Upper lobe of left lung (tissue), 6 donors: ENCODE measurements at places on chromosomes 13 and 19.

DNA sequence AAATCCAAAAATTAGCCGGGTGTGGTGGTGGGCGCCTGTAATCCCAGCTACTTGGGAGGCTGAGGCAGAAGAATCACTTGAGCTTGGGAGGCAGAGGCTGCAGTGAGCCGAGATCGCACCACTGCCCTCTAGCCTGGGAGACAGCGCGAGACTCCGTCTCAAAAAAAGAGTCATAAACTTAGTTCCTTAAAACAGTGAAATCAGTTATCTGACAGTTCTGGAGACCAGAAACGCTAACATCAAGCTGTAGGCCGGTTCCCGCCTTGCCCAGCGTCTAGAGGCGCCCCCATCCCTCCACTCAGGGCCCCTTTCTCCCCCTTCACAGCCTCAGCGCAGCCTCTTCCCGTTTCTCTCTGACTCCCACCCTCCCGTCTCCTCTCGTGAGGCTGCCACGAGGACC is 11.9 kb downstream of the ADAT3 start:
- DNase-seq, result no peak

GRCh38 chr13:45821811-45822210 is 29.7 kb downstream of the SIAH3 start:
- no peak for DNase-seq

GRCh38 chr19:14519860-14520407 is 1.7 kb upstream of the DNAJB1 start:
- DNase-seq, result no peak

DNA sequence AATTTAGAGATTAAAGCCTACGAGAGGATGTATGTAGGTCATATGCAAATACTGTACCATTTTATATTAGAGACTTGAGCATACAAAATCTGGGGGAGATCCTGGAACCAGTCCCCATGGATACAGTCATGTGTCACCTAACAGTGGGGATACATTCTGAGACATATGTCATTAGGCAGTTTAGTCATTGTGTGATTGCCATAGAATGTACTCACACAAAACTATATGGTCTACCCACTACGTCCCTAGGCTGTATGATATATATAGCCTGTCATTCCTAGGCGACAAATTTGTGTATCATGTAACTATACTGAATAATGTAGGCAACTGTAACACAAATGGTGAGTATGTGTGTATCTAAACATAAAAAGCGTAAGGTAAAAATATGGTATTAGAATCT is 62.8 kb downstream of the WDFY2 start:
- DNase-seq, result no peak

GRCh38 chr19:52464798-52465470 is 11.6 kb downstream of the ZNF578 start:
- DNase-seq, result no peak

DNA sequence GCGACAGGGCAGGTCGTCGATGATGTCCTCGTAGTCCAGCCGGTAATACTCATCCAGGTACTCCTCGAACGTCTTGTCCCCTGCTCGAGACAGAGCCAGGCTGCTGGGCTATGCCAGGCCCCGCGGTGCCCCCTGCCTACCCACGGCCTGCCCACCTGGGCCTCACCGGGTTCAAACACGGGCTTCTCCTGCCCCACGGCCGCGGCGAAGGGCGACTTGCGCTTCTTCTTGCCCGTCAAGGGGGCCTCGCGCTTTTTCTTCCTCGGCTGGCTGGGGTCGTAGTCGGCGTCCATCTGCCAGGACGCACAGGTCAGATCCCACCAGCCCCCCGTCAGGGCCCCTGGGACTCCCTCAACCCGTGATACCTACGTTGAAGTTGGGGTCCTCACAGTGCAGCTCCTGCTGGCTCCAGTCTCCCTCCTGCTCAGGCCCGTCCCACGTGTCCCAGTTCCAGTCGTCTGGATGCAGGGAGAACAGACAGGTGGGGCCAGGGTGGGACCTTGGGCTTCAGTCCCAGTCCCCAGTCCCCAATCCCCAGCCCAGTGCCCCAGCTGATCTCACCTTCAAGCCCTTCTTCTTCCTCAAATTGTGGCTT is 8.1 kb downstream of the KRI1 start:
- peak; percentile 83 for DNase-seq

- DNase-seq, result peak; percentile 92
Observed at GRCh38 chr13:32426990-32427851, 709 bp downstream of the N4BP2L1 start.

DNA sequence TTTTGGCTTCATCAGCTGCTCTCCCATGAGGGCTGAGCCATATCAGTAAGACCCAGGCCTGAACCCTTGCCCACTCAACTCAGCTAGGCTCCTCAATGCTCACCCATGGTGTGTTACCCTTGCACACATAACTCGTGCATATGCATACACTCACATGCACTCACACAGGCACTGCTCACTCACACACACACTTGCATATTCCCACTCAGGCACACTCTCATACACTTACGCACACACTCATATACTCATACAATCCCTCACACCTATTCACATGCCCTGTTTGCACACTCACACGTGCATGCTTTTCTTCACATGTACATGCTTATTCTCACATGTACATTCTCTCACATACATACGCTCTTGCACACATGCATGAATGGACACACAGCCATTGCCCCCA is 93.8 kb downstream of the SLC7A1 start:
- no peak for DNase-seq

DNA sequence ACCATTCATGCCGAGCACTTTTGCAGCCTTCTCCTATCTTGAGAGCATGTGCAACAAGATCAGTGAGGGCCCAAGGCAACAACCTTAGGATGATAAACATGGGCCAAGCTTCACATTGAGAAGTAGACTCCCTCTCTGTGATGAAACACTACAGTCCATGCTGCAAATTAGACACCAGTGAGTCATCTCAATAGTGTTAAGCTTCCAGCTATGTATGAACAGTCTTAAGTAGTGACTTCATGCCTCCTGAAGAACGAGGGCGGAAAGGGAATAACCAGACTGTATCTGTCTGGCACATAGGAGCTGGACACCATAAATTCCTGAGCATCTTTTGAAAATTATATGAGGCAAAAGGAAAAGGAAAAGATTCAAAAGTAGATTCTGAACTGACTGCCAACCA is 309.9 kb upstream of the SLITRK1 start:
- DNase-seq, result no peak

DNA sequence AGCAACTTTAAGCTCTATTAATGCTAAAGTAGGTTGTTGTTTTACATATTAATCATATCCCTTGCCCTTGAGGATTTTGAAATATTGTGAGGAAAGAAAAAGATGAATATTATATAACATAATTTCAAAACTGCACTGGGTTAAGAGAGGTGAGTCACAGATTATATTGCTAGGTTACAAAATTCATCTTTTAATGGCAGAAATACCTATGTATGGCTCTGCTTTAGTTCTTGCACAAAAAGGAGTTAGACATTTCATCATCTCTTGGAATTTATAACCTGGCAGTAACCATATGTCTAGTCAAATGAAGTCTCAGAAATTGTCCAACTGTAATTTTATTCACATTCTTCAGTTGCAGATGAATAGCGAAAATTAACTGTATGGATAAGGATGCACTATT is 2041.1 kb downstream of the OLFM4 start:
- DNase-seq, result no peak

GRCh38 chr13:93227280-93227877 is 772 bp downstream of the GPC6 start:
- DNase-seq, result peak; percentile 81

- no peak for DNase-seq
Observed at GRCh38 chr19:48961673-48962028, 3.5 kb upstream of the FTL start.

- DNase-seq, result no peak
Observed at GRCh38 chr13:66933994-66934393, 296.1 kb downstream of the PCDH9 start.

DNA sequence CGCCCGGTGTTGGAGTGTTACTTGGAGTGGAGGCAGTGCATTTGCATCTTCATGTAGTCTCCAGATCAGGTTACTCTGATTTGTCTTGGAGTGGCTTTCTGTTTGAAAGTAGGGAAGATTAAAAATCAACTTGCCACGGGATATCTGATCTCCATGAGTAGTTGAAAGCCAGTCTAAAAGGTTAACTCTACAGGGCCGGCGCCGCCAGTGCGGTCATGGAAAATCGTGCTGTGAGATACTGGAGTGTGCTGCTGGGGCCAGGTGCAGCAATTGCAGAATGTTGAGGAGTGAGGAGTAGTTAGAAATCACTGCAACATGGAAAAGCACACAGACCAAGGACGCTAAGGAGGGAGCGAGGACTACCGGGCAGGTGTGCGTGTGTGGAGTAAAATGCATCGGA is 175.0 kb downstream of the STK24 start:
- no peak for DNase-seq

- DNase-seq, result no peak
Observed at GRCh38 chr13:79749566-79749965, 268.6 kb downstream of the NDFIP2 start.

DNA sequence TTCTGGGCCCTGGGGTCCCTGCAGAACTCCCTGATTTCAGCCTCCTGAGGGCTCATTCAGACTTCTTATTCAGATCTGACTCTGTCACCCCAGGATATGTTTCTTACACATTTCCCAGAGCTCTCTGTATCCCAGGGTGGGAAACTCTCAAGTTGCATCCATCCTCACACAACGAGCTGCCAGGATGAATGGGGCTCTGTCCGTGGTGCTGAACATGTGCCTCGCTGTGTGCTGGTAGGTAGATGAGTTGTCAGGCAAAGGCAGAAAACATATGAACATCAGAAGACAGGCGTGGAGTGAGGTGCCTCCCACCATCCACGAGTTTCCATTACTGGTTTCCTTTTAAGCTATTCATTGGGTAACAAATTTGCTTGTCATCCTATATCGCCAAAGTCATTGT is 11.4 kb upstream of the IGFL1 start:
- no peak for DNase-seq

DNA sequence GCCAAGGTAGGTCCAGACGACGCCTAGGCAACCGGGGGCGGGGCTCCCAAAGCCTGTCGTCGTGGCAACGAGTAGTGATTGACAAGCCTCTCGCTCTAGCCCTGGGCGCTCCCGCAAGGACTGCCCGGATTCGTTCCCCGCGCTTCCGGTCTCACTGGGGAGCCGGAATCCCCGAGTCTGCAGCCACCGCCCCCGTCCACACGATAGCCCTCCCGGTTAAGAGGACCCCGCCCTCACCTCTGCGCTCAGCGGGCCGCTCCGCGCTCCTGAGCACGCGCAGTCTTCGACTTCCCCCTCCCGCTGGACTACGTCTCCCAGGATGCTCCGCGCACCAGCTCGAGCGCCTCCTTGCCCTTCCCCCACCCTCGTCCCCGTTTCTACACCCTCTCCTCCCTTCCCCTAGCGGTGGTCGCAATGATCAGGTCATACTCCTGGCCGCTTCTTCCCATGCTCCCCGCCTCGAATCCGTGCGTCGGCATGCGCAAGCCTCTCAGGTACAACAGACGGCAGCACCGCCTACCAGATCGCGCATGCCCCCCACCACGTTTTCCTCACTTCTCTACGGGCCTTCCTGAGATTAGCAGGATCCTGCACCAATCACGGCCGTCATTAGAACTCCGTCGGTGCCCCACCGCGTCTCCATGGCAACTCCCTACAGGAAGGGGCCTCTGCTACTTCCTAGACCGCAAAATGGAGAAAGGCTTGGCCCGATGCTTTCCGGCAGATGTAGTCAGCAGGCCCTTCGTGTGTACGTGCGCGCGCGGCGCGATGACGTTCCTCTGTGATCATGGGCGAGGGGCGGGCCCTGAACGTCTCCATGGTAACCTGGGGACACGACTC is at the start of gene MZF1:
Gene MZF1 (minus strand): TSS at position 518 of the 840 bp plus-strand sequence. CDS start 1,946 bp downstream, outside the sequence.
- DNase-seq, result peak; percentile 100

DNA sequence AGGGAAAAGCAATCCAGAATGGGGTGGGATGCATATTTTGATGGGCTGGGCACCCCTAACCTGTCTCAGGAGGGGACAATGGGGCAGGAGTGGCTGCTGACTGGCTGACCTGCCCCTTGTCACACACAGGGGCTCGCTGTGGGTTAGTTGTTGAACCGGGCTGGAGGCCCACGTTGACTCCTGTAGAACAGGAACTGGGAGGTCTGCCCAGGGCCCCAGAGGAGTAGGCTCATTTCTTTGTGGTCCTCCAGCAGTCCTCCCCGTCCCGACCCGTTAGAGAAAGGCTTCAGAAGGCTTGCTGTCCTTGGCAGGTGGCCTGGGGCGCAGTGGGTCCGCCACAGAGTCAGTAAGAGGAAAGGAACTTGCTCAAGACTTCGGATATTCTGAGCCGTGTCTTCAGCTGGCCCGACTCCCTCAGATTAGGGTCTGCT is 70.1 kb downstream of the COL4A1 start:
- DNase-seq, result no peak

- no peak for DNase-seq
Observed at GRCh38 chr13:35179494-35179893, 237.4 kb downstream of the NBEA start.

DNA sequence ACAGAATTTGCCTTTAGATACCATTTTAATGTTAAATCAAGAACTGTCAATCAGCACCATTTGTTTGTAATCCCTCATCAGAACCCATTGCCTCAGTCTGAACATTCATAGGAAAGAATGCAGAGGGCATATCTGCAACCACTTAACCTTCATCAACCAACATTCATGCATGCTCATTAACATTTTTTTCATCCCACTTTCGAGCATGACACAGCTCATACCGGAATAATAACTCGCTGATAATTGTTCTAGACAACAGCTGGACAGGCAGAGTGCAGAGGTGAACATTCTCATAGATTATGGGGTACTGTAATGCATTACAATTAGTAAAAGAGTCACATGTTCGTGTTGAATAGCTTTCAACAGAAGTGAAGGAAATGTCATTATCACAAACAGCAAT is 216.8 kb downstream of the DIAPH3 start:
- no peak for DNase-seq

DNA sequence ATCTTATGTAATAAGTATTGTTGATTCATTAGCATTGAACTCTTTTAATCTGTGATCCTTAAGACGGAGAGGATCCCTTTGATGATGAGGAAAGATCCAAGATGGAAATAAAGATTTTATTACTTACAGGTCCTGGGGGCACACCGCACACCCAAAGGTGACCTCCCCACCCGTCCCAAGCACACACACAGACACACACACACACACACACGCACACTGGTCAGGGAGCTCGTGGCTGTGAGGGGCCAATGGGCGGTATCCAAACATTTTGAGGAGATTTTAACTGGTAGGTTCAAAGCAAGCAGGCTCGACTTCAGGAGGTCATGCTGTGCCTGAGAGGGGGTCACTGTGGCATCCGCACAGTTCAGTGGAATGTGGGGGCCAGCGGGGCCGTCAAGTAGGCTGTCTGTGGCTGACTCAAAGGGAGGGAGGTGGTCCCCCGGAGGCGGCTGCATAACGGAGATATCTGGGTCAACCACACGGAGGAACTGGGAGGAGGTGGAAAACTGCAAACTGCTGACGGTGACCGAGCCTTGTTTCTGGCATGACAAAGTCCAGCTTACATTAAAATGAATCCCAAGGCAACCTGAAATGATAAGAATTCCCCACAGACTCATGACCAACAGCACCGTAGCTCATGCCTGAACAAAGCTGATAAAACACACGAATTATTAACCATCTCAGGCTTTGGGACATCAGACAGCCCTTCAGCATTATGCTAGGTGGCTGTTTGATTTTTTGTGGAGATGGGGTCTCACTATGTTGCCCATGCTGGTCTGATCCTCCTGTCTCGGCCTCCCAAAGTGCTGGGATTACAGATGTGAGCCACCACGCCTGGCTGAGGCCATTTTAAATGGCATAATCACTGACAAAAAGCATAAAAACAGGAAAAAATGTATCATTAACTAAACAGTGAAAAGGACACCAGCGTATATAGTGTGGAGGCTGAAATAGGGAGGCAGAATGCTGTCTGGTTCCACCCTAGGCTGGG is 20.9 kb upstream of the SIGLEC11 start:
- no peak for DNase-seq
